ENCODE measurements at places on chromosomes 5 and 9.

DNA sequence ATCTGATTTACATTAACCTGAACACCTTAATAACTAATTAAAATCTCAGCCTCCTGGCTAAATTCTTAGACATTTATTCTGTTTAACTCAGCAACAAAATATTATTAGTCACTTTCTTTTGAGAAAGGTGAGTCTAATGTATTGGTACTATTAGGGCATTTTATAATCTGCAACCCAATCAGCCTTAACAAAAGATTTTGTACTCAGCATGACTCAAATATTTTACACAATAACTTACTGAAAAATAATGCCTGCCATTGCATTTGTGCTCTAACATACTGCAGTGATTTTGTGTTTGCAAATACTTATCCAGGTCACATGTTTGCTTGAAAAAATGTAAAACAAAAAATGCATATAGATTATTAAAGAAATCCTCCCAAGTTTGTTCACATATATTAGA, 1129.9 kb downstream of the TAF11L14 start:
- no peak for DNase-seq

GRCh38 chr5:138831703-138832102, 43.4 kb downstream of the LRRTM2 start:
- no peak for DNase-seq

- DNase-seq, result no peak
Observed at GRCh38 chr9:31325778-31326177, 1058.7 kb upstream of the ACO1 start.

DNA sequence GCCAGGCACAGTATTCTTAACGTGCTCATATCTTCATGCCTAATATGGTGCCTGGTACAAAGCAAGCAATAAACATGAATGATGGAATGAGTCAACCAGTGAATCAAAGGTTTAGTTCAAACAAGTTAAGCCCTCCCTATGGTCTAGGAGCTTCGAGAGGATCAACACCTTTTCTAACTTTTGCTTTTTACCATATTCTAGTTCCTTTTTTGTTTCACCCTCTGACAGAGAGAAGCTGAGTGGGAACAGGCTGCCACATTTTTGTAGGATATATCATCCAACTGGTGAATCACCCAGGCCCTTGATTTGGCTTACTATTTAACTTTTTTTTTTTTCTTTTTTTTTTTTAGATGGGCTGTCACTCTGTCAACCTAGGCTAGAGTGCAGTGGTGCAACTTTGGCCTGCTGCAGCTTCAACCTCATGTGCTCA, 39.3 kb upstream of the TNC start:
- no peak for DNase-seq

DNA sequence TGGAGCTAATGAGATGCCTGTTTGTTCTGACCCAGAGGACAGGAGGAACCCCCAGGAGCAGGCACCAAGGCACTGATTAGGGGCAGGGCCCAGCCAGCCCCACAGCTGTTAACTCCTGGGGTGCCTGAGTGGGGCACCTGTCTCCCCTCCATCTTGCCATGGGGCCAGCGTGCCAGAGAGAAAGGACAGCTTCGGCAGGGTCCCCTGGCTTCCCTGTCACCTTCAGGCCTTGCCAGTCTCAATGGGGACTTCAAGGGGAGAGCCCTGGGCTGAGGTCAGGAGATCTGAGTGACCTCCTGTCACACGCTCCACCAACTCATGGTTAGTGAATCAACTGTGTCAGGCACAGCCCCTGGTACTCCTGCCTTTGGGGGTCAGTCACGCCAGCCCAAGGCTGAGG, 152.7 kb upstream of the MVB12B start:
- no peak for DNase-seq

GRCh38 chr5:55305345-55305744, 2.1 kb downstream of the DHX29 start:
- no peak for DNase-seq

GRCh38 chr5:55679556-55679955, 32.6 kb downstream of the SLC38A9 start:
- DNase-seq, result no peak

DNA sequence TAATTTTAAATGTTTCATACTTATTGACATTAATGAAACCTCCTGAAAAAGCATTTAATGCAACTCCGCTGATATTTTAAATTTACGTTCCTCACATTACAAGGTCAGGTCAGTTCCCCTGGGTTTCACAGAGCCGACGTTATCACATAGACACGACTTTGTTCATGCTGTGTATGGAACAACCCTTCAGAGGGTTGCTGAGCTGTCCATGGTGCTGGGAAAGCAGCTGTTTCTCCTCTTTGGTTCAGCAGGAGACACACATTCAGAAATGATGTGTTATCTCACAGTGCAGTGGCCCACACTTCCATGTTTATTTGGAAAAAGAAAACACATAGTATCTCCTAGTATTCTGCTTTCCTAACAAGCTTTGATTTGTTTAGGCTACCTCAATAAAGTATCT, 53.5 kb downstream of the PPP2R2B start:
- no peak for DNase-seq

DNA sequence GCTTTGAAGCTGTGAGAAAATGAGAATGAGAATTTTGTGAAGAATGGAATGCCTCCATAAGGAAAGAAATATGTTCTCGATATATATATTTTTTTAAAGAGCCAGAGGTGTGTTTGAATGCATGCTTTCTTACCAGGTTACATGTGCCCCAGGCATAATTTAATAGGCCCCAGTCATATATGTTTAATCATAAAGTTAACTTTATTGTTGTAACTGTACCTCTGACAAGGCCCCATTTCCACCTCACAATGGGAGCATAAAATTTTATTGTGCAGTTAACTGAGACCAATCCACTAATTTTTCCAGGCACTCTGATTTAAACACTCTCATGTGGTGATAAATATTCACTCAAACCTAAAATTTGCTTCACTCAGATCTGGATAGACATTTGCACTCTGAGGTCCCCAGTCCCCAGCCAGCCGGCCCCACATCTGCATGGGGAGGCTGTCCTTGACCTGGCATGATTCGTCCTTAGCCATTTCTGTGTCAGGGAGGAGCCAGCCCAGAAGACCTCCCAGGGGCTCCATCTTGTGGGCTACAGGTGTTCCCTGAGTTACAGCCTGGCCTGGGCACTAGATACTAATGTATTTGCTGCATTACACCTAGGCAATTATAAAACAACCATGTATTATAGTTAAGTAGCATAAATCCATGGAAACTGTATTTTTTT, 245.8 kb downstream of the MTRR start:
- DNase-seq, result no peak

- no peak for DNase-seq
Observed at GRCh38 chr9:11702548-11702947, 990.6 kb upstream of the TYRP1 start.

DNA sequence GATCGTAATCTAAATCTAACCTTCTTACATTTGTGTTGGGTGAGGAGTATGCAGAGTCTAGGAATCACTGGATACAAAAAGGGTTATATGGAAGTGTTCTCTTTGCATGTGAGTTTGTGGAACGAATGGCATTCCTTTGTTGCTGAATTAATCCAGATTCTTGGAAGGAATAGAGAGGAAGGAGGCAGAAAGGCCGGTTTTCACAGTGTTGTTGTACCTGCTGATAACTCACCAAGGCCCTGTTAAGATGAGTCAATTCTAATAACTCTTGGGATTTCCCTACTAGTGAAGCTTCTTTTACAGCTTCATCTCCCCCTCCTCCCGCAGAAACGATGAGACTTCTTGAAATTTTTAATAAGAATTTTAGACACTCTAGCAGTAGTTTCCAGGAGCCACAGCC, 84.0 kb downstream of the ZSWIM6 start:
- no peak for DNase-seq

- DNase-seq, result no peak
Observed at GRCh38 chr9:114350636-114351401, 21.1 kb downstream of the ORM2 start.

GRCh38 chr9:72649127-72649442, 127.7 kb downstream of the TMC1 start:
- DNase-seq, result no peak

GRCh38 chr9:117772960-117773359, 68.8 kb downstream of the TLR4 start:
- DNase-seq, result no peak

- DNase-seq, result peak; percentile 58
Observed at GRCh38 chr9:34267660-34268059, 61.4 kb downstream of the KIF24 start.

DNA sequence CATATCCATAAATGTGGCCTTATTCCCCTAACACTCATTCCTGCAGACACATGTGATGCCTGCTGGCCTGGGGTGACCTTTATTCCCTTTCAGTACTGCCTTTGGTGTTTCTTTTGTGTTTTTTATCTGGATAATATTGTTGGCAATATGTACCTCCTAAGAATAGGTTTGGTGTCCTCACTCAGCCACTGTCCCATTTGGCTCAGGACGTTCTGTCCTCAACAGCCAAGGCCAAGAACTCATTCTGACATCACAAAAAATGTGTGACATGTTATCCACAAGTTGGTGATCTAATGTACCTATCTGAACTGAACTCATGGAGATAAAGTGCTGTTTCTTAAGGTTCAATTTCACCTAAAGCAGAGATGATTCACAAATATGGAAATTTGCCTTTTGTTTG, 142.9 kb upstream of the GRAMD2B start:
- DNase-seq, result no peak

GRCh38 chr5:171806976-171807747, 21.5 kb downstream of the SMIM23 start:
- DNase-seq, result no peak

DNA sequence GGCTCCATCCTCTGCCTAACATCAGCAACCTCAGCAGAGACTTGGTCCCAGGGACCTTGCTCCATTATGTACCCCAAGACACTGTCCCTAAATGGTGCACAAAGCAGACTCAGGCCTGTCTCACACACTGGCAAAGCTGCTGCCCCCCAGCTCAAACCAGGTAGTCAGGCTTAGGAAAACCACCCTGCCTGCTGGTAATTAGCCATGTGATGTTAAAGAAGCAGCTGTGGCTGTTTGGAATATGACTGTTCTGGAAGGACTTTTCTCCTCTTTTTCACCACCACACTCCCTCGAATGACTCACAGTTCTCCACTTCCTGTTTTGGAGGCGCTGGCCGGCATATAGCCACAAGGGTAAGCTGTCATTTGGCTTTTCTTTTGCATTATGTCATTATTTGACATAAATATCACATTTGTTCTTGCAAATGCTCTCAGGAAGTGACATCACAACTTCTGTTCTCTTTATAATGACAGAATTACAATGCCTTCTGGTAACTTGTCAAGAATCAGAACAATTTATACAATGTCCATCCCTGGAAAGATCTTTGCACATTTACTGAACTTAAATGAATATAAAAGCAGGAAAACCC, 113.9 kb downstream of the SUSD1 start:
- DNase-seq, result no peak

DNA sequence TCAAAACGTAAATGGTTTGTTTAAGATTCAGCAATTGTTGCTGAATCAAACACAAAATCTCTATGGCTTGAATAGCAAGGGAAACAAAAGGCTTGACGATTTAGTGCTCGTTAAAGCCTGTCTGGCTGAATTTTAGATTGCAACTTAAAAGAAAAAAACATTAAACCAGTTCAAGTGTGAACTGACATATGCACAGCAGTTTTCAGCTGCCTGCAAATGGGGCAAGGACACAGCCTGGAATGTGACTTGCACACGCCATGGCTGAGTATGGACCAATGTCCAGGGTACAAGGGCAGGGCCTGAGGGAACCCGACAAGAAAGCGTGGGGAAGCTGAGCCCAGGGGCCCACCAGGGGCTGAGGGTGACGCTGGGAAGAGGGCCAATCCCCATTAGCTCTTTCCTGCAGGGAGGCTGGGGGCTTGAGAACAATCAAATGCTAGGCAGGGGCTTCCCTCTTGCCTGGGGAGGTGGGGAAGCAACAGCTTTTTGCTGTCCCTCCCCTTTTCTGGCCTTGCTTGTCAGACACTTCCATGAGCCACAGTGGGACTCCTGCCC, 89.6 kb upstream of the LRRTM2 start:
- DNase-seq, result no peak

- DNase-seq, result no peak
Observed at GRCh38 chr5:180974612-180975315, 13.9 kb upstream of the BTNL3 start.

DNA sequence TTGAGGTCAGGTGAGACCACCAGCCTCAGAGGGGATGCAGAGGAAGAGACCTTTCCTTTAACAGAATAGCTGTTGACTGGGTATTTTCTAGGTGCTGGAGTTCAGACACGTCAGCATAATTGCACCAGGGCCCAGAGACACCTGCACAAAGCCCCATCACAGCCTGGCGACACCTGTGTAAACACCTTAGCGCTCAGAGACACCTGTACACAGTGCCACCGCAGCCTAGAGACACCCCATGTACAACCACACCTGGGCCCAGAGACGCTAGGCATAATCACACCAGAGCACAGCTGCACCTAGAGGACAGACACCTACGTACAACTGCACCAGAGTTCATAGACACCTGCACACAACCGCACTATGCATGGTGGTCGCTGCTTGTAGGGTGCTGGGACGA, 1.0 kb downstream of the TRIP13 start:
- DNase-seq, result peak; percentile 51

DNA sequence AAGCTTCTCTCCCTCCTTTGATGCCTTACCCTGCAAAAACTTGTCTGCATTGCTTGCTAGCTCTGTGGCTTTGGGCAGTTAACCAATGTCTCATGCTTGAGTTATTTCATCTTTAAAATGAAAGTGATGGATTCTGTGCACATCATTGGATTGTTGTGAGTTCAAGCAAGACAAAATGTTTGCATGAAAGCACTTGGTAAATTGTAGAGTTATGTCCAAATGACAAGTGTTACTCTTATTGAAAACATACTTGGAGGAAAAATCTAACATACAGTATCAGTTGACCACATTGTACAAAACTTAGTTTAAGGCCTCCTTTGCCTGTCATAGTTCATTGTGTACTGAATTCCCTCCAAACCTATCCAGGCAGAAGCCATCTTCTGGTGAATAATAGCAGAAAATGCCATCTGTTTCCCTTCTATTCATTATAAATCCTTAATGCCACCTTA, 30.0 kb downstream of the TGFBR1 start:
- DNase-seq, result no peak

DNA sequence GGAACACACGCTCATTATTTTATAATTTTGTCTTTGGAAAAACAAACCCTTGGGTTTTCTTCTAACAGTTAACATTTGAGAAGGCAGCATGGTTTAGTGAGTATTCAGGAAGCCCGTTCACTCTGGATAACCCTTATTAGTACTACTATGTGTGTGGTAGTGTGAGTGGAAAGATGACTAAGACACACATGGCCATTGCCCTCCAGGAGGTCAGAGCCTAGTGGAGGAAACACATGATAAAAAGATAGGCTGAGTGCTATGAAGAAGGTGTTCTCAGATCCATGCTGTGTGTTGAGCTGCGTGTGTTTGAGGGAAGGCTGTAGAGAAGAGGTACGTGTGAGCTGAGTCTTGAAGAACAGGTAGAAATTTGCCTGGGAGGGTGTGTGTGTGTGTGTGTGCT, 8.4 kb downstream of the C5orf47 start:
- DNase-seq, result no peak

DNA sequence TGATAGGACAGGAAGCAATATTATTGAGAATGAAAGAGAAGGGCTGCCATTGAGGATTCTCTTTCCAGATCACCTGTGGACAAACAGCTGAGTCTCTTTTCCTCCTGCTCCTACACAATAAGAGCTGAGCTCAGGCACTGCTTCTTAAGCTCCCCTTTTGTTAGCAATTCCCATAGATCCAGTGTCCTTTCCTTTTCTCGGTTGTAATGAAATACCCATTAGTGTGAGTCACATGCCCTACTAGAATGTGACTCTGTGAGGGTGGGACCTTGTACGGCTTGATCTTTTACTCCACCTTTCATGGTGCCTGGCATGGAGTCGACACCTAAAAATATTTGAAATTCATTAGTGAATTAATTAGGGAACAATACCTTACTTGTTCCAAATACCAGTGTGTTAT, 269.2 kb downstream of the NR3C1 start:
- no peak for DNase-seq

GRCh38 chr5:78615697-78616096, 32.9 kb downstream of the LHFPL2 start:
- DNase-seq, result no peak
